ENCODE measurements at places on chromosomes 16 and 17.

DNA sequence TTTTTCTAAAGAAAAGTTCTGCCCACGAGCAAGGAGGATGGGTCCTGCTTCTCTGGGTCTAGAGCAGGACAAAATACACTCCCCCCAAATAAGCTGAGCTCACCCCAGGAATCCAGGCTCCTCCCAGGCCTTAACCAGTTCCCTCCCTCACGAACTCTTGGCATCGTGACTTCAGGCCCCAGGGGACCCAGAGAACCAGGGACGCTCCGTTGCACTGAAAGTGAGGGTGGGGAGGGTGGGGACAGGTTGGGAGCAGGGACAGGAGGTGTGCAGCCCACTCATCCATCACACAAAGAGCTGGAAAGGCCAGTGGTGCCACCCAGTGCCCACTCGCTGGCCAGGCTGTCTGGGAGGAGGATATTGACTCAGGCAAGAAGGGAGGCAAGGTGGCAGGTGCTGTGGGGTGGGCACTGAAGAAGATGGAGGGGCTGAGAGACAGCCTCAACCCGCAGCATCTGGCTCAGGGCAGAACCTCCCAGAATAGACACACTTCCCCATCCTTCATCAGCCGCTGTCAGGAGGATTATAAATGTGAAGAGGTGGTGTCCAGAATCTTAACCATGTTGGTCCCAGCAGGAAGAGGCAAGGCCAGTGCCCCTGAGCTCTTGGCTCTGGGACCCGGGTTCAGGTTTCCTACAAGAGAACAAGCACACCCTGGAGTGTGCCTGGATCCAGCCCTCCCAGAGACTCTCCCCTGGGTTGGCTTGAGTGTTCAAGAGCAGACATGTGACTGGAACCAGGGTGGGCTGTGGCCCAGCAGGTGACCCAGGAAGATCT is 67.9 kb upstream of the RPL38 start:
- H3K27ac ChIP-seq, result no peak overlapping the region
- no peaks in the 10 kb centered on the region for H3K27me3 ChIP-seq
- no peaks in the 10 kb centered on the region for H3K36me3 ChIP-seq
- no peaks in the 10 kb centered on the region for H3K4me1 ChIP-seq
- no peak overlapping the region for H3K4me3 ChIP-seq
- no peak for DNase-seq

GRCh38 chr17:19346351-19347255 is 15.9 kb downstream of the B9D1 start:
- peak overlapping the region; percentile 55 for H3K27ac ChIP-seq
- H3K27me3 ChIP-seq, result no peaks in the 10 kb centered on the region
- peaks cover 32% of the 10 kb centered on the region for H3K4me1 ChIP-seq
- H3K36me3 ChIP-seq, result no peaks in the 10 kb centered on the region
- H3K4me3 ChIP-seq, result no peak overlapping the region
- peak; percentile 98 for DNase-seq

GRCh38 chr16:9259914-9260608 is 168.6 kb downstream of the HAPSTR1 start:
- no peaks in the 10 kb centered on the region for H3K27me3 ChIP-seq
- H3K4me1 ChIP-seq, result no peaks in the 10 kb centered on the region
- no peak overlapping the region for H3K27ac ChIP-seq
- no peaks in the 10 kb centered on the region for H3K36me3 ChIP-seq
- no peak for DNase-seq
- H3K4me3 ChIP-seq, result no peak overlapping the region

DNA sequence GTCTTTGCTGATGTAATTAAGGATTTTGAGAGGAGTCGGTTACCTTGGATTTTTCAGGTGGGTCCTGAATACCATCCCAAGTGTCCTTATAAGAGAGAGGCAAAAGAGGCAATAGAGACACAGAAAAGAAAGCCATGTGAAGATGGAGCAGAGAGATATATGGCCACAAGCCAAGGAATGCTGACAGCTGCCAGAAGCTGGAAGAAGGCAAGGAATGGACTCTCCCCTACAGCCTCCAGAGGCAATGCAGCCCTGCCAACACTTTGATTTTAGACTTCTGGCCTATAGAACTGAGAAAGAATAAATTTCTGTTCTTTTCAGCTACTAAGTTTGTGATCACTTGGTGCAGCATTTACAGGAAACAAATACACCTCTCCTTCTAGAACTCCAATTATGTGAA is 8.2 kb upstream of the RNFT1 start:
- no peaks in the 10 kb centered on the region for H3K36me3 ChIP-seq
- no peak for DNase-seq
- no peak overlapping the region for H3K4me3 ChIP-seq
- H3K27ac ChIP-seq, result no peak overlapping the region
- no peaks in the 10 kb centered on the region for H3K4me1 ChIP-seq

DNA sequence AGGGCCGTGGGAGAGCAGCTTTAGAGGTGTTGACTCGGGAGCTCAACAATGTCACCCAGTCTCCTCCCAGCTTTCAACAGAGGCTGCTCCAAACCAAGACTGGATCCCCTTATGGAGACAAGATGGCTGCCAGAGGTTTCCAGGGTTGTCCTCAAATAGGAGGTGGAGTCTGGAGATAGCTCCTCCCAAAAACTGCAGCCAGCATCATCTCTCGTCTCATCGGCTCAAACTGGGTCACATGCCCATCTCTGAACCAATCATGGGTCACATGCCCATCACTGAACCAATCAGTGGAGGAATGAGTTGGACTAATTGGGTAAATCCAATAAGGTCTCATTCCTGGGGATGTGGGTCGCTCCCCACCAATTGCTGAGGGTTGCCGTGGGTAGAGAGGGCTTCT is 41.1 kb upstream of the C16orf82 start:
- no peaks in the 10 kb centered on the region for H3K4me1 ChIP-seq
- H3K36me3 ChIP-seq, result no peaks in the 10 kb centered on the region
- no peak overlapping the region for H3K4me3 ChIP-seq
- DNase-seq, result no peak

DNA sequence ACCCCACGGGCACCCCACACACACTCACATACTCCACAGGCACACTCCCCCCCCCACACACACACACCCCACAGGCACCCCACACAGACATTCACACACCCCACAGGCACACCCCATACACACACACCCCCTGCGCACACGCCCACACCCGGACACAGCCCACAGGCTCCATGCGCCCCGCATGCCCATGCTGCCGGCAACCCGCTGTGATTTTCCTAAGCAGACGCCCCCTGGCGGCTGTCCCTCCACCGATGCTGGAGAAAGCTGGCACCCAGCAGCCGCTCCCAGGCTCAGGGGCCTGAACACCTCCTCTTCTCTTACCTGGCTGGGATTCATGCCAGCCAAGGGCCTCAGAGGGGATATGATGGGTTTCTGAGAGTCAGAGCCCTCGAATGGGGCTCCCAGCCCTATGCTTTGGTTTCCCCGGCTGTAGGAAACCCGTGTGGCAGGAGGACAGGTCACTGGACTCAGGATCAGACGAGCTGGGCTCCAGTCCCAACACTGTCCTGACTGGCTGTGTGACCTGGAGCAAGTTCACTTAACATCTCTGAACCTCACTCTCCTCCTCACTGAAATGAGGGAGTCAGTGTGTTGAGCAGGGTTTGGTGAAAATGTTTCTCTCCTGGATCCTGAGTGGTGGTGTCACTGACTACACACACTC is 19.6 kb upstream of the TNFRSF13B start:
- H3K36me3 ChIP-seq, result no peaks in the 10 kb centered on the region
- H3K27ac ChIP-seq, result no peak overlapping the region
- no peak overlapping the region for H3K4me3 ChIP-seq
- peaks cover 5% of the 10 kb centered on the region for H3K27me3 ChIP-seq
- DNase-seq, result peak; percentile 96

DNA sequence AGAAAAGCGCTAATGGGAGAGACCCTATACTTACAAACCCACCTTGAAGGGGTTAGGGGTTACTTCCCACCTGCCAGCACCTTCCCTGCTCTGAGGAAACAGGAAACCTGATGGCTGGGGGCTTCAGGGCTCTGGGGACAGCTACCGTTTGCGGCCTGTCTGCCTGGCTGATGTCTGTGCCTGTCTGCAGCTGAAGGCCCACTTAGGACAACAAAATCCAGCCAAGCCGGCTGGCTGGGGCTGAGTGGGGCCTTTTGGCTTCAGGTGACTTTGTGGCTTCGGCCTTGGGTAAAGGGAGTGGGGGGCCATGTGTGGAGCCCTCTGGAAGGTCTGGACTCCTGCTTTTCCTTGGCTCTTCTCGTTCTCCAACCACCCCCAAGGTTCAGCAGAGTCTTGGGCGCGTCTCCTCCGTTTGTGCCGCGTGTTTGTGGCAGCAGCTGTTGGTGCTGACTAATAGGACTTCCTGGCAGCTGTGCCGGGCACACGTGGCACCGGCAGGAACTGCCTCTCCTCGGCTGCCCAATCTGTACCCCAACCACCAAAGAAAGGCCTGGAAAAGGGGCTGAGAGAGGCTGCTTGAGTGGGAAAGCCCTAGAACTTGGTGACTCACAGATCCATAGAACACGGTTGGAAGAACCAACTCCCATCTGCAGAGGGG is 186.7 kb downstream of the MSI2 start:
- H3K36me3 ChIP-seq, result no peaks in the 10 kb centered on the region
- no peak overlapping the region for H3K27ac ChIP-seq
- peaks cover 11% of the 10 kb centered on the region for H3K4me1 ChIP-seq

DNA sequence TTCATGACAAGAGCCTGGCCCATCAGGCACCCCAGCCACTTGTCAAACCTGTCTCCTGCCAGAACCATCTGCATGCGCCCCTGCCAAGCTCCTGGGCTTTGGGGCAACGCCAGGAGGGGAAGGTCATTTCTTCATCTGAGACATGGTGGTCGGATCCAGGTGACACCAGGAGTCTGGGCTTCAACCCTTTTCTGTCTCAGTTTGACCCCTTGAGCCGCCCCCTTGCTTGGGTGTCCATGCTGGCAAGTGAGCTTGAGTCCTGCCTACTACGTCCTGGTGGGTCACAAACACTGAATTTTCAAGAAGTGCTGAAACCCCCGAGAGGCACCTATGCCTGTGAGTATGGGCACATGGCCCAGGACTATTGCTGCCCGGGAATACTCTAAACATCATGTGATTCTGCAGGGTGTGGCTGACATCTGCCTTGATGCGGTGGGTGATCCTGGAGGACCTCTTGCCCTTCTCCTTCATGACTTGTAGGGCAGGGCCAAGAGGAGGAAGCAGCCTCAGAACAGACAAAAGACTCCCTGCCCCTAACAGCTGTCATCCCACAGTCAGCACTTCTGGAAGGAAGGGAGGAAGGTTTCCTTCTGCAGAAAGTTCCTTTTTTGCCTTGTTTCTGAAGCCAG is 43.4 kb downstream of the TNFRSF13B start:
- H3K27ac ChIP-seq, result no peak overlapping the region
- no peaks in the 10 kb centered on the region for H3K4me1 ChIP-seq
- H3K4me3 ChIP-seq, result no peak overlapping the region
- peak; percentile 58 for DNase-seq

- no peaks in the 10 kb centered on the region for H3K36me3 ChIP-seq
- no peak overlapping the region for H3K27ac ChIP-seq
- no peak overlapping the region for H3K4me3 ChIP-seq
- DNase-seq, result peak; percentile 41
Observed at GRCh38 chr17:18950346-18950745, 1.6 kb upstream of the SLC5A10 start.

DNA sequence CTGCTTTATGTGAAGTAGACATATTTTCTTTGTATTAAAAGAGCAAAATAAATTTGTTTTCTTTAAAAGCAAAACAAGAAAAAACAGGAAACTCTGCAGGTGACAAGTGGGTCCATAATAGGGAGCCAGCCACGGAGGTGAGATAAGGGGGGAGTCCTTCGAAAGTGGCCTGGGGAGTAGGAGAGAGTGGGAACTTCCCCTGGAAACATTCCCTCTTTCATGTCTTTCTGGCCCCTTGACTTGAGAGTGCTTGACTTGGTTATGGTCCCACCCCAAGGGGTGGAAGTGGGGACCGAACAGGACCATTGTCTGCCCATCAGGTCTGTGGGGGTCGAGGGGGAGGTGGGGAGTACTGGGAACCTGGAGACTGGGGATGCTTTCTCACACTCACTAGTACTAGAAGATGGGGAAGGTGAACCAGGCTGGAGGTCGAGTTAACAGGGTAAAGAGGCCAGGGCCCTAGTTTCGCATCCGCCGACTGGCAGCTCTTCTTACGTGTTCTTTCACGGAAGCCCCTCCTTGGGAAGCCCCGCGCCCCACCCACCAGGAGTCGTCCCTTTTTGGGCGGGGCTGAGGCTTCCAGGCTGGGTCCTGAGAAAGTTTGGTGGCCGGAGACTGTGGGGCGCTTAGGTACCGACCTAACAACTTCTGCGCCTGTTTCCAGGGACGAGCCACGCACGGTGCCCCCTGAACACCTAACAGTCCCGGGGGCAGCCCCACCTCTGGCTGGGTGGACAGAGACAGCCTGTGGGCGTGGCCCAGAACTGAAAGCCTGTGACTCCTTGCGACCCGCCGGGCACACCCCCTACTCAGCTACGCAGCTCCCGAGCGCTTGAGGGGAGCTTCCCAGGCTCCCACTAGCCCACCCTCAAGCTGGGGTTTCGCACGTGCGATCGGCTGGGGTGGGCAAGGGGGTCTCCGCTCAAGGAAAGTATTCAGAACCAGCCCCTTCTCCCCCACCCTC is 790 bp downstream of the TRADD start:
- peak overlapping the region; percentile 97 for H3K4me3 ChIP-seq
- peak overlapping the region; percentile 37 for H3K27ac ChIP-seq
- H3K36me3 ChIP-seq, result peaks cover 6% of the 10 kb centered on the region
- peaks cover 14% of the 10 kb centered on the region for H3K4me1 ChIP-seq

DNA sequence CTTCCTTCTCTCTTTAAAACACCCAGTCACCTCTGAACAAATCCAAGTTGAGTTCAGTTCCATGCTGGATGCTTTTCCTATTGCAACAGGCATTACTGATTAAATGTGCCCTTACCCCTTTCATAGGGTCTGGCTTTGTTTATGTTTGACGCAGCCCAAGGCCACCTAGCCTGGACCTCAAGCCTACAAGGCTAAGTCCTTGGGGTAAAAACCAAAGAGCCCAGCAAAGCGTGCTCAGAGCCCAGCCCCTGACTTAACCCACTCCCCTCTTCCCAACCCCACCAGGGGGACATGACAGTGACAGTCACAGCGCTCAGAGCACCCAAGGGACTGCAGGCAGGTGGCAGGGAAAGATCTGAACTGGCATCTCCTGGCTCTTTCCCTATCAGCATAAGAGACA is 200.6 kb downstream of the XYLT1 start:
- H3K36me3 ChIP-seq, result no peaks in the 10 kb centered on the region
- no peaks in the 10 kb centered on the region for H3K27me3 ChIP-seq
- H3K27ac ChIP-seq, result no peak overlapping the region

DNA sequence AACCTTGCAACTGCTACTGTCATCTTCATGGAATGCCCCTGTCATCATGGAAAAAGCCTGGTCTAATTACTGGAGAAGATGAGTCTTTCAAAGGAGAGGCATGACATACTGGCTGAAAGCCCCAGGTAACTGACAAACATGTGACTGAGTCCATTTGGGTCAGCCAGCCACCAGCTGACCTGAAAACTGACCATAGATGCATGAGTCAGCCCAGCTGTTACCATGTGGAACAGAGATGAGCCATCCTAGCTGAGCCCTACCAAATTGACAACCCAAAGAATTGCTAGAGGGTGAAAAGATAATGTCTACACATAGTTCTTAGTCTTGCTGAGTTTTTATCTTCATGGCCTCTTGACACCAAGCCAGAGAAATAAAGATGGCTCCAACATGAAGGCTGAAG is 311.8 kb downstream of the UTP18 start:
- H3K4me3 ChIP-seq, result no peak overlapping the region
- no peaks in the 10 kb centered on the region for H3K27me3 ChIP-seq
- DNase-seq, result no peak
- no peaks in the 10 kb centered on the region for H3K36me3 ChIP-seq

All from osteoblast (primary cell).